ENCODE measurements at places on chromosomes 13 and 19.

- DNase-seq: no peak
These were observed 26.0 kb downstream of the SHISA2 start for GRCh38 chr13:26025771-26026170.

DNA sequence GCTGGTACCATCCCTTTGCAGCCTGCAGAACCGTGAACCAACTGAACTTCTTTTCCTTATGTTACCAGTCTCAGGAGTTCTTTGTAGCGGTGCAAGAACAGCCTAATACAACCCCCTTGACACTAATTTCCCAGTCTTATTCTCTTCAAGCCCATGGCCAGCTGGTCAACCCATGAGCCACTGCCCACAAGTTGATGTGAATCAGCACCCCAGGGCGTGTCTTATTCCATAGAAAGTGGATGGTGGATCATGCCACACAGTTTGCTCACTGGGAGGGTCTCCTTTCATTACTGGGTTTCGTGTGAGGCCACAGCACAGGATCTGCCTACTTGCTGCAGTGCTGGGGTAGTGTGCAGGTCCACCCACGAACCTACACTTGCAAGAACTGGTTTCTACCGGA, 27.0 kb downstream of the TEX29 start:
- DNase-seq: no peak

DNA sequence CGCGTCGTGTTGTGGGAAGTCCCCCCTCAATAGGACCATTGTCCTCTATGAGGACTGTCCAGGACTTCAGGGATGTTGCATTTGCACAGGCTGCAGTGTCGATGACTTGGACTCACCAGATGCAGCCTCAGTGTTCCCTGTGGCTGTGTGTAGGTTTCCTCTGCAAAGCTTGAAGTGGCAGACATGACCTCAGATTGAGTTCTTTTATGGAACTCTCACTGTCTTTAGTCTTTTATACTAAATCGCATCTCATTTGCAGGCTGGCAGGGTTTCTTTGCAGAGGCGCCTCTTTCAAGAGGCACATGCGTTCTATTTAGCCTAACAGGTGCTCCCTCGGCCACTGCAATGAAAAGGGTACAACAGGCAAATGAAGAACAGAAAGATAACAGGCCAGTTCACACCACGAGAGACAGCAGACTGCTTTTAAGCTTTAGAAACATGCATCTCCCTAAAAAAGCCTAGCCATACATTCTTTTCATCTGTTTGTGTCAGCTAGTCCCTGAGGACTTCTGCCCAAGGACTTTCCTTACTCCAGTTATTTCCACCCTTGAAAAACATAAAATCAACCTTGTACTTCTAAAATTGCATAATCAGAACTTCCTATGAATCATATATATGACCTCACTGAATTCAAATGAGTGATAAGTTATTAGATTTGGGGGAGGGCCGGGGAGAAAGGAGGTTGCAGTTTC, 118.4 kb downstream of the RAB20 start:
- no peak for DNase-seq

DNA sequence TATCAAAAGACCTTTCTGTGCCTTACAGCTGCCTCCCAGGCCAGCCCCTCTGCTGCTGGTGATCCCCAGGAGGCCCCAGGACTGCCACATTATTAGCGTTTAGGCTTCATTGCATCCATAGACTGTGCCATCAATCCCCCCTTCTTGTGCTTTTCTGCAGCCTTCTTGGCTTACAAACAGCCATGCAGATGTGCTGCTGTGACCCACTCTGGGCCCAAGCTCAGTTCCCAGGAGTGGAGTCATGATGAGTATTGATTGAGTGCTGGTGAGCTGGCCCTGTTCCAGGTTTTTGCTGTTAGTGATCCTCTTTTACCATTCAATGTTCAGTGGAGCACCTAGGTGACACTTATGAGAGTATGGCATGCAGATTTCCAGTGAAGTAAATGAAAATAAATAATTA, 59.9 kb upstream of the SLAIN1 start:
- DNase-seq: no peak

DNA sequence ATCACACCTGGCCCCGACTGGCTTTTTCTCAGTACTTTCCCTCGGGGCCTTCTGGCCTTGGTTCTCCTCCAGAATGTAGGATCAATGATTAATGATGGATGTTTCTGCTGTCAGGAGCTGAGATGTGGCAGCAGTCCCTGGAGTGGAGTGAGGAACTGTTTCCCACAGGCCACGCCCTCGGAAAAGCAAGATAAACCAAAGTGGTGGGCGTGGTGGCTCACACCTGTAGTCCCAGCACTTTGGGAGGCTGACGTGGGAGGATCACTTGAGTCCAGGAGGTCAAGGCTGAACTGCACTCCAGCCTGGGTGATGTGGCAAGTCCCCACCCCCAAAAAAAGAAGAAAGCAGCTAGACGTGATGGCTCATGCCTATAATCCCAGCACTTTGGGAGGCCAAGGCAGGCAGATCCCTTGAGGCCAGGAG, 7.1 kb upstream of the SHFL start:
- DNase-seq: no peak

- DNase-seq: no peak
These were observed 19.6 kb upstream of the EPHX3 start for GRCh38 chr19:15251749-15252397.

DNA sequence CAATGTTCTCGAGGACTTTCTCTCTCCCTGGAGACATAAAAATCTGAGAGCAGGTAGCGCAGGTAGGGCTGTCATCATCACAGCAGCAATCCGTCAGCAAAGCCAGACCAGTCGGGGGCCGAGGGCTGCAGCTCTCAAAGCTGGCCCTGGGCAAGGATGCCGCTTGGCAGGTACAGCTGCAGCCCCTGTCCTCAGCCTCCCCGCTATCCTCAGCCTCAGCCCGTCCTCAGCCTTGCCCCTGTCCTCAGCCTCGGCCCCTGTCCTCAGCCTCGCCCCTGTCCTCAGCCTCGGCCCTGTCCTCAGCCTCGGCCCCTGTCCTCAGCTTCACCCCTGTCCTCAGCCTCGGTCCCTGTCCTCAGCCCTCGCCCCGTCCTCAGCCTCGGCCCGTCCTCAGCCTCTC, 10.9 kb downstream of the C13orf46 start:
- no peak for DNase-seq

- DNase-seq: no peak
These were observed 2.0 kb upstream of the USF2 start for GRCh38 chr19:35266520-35267352.

- DNase-seq: no peak
These were observed 49.6 kb upstream of the OLFM4 start for GRCh38 chr13:52978989-52979388.

DNA sequence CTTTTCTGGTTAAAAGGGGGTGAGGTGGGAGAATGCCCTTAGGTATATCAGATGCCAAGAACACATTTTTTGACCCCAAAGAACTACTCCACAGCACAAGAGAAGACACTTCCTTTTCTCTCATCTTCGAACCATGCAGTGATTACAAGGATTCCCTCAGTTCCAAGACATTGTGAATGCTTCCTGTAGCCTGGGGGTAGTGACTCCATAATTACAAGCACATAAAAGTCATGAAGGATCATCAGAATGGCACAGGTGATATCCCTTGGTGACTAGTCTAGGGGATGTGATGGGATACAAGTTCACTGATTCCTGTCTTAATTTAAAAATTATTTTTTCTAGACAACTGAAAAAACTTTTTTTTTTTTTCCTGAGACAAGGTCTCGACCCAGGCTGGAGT, 78.0 kb downstream of the ZC3H13 start:
- no peak for DNase-seq

DNA sequence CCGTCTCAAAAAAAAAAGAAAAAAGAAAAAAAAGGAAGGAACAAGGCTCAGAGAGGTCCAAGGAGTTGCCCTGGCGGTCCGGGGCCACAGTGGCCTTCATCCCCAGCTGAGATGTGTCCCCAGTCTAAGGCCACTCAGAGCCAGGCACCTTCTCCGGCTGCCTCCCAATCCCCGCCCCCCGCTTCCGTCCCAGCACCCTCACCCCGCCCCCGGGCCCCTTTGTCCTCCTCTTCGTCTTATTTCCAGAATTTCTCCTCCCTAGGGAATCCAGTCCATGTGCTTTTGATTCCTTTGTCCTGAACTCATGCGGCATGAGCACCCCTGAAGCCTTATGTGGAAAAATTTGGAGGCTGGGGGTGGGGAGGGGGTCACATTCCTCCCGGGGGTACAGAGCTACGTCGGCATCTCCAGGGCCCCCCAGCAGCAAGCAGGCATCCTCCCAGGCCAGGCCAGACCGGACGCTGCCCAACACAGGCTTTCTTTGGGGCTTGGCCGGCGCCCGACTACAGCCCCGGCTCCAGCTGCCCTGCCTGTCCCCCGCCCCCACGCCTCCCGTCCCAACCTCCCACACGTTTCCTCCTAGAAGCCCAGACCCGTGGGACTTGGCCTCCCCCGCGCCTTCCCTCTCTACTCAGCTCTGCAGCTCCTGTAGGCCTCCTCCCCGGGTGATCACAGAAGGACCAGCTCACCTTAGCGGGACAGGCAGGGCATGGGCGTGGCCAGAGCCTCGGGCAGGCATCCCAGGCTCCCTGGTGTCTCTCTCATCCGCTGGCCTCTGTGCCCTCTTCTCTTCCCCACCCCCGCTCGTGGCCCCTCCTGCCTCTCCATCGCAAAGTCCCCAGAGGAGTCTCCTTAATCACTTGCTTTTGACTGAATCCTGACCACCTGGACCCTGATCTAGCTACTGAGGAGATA, 17.8 kb upstream of the ADGRE5 start:
- no peak for DNase-seq

DNA sequence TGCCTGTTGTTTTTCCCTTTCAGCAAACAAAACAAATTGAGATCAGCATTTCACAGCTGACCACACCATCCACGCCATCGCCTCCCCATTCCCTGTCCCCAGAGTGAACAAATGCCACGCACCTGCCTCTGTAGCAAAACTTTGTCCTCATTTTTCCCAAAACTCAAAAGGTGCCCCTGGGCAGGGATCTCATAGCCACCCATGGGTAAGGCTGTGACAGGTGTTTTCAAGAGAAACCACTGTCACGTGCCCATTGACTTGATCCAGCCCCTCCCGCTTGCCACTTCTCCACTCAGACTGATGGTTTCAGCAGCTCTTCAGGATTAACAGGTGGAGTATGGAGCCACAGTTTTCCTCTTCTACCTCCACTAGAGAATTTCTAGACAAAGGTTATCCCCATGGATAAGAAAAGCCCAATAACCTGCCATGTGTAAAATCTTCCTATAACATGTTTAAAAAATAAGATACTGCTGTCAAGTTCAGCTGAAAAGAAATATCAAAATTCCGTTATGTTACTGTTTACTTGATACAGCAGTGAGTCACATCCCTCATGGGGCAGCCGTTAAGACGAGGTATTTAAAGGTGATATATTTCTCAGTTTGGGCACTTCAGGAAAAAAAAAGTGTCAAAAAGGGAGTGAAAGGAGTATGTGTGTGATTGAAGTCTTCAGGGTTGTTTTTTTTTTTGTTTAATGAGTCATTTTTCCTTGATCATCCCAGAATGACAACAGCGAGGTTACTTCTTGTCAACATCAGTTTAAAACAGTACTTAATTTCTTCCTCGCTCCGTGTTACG, 63.5 kb upstream of the GPR183 start:
- DNase-seq: no peak

- no peak for DNase-seq
These were observed 14.2 kb downstream of the OR7A17 start for GRCh38 chr19:14871619-14872230.

- no peak for DNase-seq
These were observed 23.6 kb downstream of the LYL1 start for GRCh38 chr19:13078897-13079541.

DNA sequence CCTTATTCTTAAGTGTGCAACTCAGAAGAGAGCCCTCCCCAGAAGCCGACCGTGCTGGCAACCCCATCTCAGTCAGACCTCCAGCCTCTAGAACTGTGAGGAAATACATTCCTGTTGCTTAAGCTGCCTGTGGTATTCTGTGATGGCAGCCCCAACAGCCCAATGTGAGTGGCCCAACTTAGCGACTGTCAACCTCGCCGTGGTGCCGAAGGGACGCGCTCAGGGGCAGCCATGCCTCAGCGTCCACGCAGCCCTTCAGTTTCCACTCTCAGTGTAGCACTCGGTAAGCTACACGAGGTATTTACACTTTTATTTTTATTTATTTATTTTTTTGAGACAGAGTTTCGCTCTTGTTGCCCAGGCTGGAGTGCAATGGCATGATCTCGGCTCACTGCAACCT, 18.4 kb downstream of the PROZ start:
- DNase-seq: no peak

DNA sequence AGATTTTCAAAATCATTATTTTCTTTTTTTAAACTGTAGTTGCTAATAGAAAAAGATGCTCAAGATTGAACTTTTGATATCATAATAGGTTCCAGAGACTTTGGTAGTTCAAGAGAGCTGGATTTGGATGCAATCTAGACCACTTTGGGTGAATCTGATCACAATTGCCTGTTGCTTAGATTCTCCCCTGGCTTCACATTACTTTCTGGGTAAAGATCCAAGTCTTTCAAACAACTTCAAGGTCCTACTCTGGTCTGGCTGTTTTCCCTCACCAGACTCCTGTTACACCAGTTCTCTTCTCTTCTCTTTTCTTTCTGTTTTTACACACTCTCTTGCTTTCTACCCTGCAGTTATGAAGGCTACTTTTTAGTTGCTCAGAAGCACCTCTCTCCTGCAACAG, 7.4 kb upstream of the SPRY2 start:
- DNase-seq: no peak

DNA sequence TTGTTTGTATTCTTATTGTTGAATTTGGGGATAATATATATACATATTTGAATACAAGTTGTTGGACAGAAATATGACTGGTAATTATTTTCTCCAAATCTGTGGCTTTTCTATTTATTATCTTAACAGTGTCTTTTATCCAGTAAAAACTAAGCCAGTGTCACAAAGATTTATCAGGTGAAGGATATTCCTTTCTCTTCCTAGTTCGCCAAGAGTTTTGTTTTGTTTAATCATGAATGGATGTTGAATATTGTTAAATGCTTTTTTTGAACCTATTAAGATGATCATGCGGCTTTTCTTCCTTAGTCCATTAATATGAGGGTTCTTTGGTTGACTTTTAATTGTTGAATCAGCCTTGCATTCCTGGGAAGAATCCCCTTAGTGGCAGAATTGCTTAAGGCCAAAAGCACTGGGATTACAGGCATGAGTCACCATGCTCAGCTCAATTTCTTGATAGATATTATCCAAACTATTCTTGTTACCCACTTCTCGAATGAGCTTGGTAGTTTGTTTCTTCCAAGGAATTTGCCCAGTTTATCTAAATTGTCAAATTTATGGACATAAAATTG, 53.3 kb downstream of the TEX26 start:
- DNase-seq: no peak

GRCh38 chr13:106617561-106617960, 49.6 kb upstream of the ARGLU1 start:
- DNase-seq: no peak

Data from stimulated activated CD4-positive, alpha-beta T cell treated with anti-CD3 and anti-CD28 coated beads, TNF-alpha, amount 100 ng/mL, for 4 hours (primary cell).